ENCODE measurements at places on chromosomes 12 and 14. TPM values are rescaled to one million over a fixed set of nuclear protein-coding genes. Genes with fewer than 3 reads are reported as not detected.

ANKS1B gene
- total RNA-seq = 0.49 TPM

INHBC gene
- total RNA-seq = not detected

TCL1B gene
- total RNA-seq = not detected

TSPAN11 gene
- total RNA-seq = 0.03 TPM

ARHGAP9 gene
- 0.43 TPM for total RNA-seq

KRT1 gene
- total RNA-seq = not detected

LRP1-AS gene
- not detected for total RNA-seq

CLEC9A gene
- total RNA-seq = not detected

MUCL1 gene
- not detected for total RNA-seq

KCNMB4 gene
- 0.15 TPM for total RNA-seq

KRT82 gene
- not detected for total RNA-seq

DENR gene
- 69.9 TPM for total RNA-seq

IFI27L2 gene
- total RNA-seq = 47.9 TPM

HOXC12 gene
- not detected for total RNA-seq

IL31 gene
- not detected for total RNA-seq

ZNF740 gene
- 16.4 TPM for total RNA-seq

SLC8A3 gene
- total RNA-seq = not detected

NEUROD4 gene
- not detected for total RNA-seq

All from A549 treated with DMSO at 1 μM for 4 hours (cell line).